ENCODE measurements at places on chromosomes 5 and 9.

GRCh38 chr9:21294904-21295538 lies 10.1 kb downstream of the IFNA5 start:
- no peaks in the 10 kb centered on the region for H3K27me3 ChIP-seq
- H3K36me3 ChIP-seq, result no peaks in the 10 kb centered on the region
- H3K27ac ChIP-seq, result no peak overlapping the region
- no peak overlapping the region for H3K4me3 ChIP-seq

GRCh38 chr5:23208959-23209431 lies 298.4 kb upstream of the PRDM9 start:
- no peaks in the 10 kb centered on the region for H3K4me1 ChIP-seq
- H3K4me3 ChIP-seq, result no peak overlapping the region
- no peak overlapping the region for H3K27ac ChIP-seq
- H3K36me3 ChIP-seq, result no peaks in the 10 kb centered on the region

- DNase-seq, result no peak
- no peaks in the 10 kb centered on the region for H3K36me3 ChIP-seq
- no peak overlapping the region for H3K4me3 ChIP-seq
- H3K27ac ChIP-seq, result no peak overlapping the region
Observed at GRCh38 chr9:26324786-26325443, 567.7 kb downstream of the CAAP1 start.

DNA sequence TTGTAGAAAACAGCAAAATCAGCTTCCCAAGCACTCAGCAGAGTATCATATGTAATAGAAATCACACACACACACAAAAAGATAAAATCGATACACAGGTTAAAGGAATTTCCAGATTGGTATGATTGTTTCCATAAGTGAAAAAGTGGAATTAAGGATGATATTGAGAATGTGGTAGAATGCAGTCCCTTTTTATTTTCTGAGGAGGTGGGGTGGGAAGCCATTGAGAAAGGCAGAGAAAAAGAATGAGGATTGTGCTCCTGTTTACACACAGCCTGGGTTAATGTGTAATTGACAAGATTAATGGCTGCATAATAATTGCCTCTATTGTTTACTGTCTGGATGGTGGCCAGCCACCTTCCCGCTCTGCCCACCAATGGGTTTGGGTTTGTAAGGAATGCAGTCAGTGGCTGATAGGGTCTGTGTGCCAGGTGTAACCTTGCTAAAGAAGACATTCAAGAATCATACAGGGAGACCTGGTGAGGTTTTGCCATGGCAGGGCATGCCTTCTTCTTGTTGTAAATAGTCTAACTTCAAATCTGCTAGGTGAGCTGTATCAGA lies 177.2 kb upstream of the MAP3K1 start:
- H3K27me3 ChIP-seq, result no peaks in the 10 kb centered on the region
- no peaks in the 10 kb centered on the region for H3K36me3 ChIP-seq
- no peak overlapping the region for H3K27ac ChIP-seq
- no peak overlapping the region for H3K4me3 ChIP-seq
- no peaks in the 10 kb centered on the region for H3K4me1 ChIP-seq
- DNase-seq, result no peak

- H3K4me1 ChIP-seq, result peaks cover 10% of the 10 kb centered on the region
- H3K27me3 ChIP-seq, result no peaks in the 10 kb centered on the region
- no peaks in the 10 kb centered on the region for H3K36me3 ChIP-seq
- DNase-seq, result peak; percentile 52
Observed at GRCh38 chr9:84856181-84856632, 186.7 kb downstream of the NTRK2 start.

- peaks cover 2% of the 10 kb centered on the region for H3K4me1 ChIP-seq
- no peaks in the 10 kb centered on the region for H3K36me3 ChIP-seq
- no peak for DNase-seq
- peak overlapping the region; percentile 73 for H3K27ac ChIP-seq
Observed at GRCh38 chr5:134845335-134845851, 375 bp upstream of the C5orf24 start.

Data from aorta (tissue), 5 donors.